ENCODE measurements at places on chromosomes 7 and 10.

DNA sequence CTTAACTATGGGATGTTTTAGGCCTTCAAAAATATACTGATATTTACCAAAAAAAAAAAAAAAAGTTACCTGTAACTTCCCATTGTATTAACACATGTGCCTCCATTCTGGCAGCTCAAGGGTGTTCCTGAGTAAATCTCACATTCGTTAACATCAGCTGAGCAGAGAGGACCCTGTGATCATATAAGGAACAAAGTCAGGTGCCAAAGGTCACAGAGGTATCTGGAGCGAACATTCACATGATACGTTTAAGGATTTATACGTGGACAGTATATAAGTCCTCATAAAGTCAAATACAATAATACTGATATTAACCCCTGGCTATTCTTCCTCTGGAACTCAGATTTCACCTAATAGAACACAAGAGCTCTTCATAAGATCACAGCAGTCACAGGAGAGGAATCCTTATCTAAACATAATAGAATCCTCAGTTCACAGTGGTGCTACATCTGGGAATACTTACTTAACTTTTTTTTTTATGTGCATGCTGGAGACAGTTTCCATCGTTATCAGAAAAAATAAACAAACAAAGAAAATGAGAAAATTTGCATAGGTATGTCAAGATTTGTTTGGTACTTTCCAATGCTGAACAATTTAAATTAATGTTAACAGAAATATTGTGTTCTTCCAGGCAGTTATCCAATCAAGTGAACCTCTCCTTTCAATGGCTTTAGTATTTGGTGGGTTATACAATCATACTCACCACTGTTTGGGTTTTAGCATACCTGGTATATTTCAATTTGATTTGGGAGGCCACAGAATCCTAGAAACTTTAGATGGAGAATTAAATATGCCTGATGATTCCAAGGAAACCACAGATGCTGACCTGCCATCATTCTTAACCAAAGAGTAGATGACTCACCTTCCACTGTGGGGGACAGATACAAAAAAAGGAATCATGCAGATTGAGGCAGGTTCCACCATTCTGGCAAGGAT lies 6.6 kb downstream of the CUBN start:
- DNase-seq, result no peak

DNA sequence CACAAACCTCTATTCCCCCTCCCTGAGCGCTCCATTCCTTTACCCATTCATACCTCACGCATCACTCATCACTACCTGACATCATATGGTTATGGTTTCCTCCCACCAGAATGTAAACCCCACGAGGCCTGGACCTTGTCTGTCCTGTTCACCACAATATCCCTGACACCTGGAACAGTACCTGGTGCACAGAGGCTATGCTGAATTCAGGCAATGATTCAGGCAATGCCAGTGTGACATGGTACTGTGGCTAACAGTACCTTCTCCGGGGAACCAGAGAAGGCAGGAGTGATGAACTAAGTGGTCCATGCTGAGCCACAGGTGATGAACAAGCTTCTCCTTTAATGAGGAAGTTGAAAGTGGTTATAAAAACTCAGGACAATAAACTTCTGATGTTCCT lies 202.5 kb upstream of the PLXNA4 start:
- no peak for DNase-seq

- DNase-seq, result no peak
These were observed 35.8 kb downstream of the FOXL3 start for GRCh38 chr7:325811-326210.

GRCh38 chr10:70913191-70913892 lies 25.0 kb upstream of the PCBD1 start:
- no peak for DNase-seq

DNA sequence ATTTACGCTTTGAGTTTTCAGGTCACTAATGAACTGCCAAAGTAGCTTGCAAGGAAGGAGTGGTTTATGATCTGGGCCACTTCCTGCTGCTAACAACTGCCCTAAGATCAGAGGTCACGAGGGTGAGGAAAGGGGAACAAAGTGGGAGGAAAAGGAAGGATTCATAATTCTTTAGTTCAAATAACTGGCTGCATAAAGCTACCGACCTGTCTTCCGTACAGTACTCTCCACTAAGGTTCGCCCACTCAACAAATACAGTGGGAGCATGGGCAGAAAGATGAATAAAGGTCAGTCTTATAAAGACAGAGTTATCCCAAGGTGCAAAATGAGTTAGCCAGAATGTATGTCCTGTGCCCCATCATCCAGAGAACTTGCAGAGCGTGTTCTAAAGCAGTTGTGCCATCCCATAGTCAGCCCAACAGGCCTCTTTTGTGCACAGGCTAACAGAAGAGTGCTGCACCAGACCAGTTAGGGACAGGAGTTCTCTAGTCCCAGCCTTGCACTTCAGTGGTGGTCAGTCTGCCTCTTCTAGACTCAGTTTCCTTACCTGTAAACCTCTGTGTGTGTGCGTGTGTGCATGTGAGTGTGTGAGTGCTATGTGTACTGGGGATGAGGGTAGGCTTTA lies 65.9 kb downstream of the CREB3L2 start:
- no peak for DNase-seq

GRCh38 chr7:150516956-150517745 lies 2.5 kb downstream of the GIMAP7 start:
- no peak for DNase-seq

DNA sequence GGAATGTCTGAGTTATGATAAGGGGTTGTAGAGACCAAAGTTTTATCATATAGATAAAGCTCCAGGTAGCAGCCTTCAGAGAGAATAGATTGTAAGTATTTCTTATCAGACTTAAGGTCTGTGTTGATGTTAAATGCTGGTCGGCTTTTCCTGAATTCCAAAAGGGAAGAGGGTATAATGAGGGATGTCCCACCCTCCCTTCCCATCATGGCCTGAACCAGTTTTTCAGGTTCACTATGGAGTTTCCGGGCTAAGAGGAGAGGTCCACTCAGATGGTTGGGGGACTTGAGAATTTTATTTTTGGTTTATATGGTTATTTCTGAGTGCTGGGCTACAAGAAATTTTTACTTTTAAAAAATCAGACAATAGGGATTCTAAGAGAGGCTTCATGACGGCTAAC lies 45.2 kb downstream of the HERPUD2 start:
- DNase-seq, result no peak

DNA sequence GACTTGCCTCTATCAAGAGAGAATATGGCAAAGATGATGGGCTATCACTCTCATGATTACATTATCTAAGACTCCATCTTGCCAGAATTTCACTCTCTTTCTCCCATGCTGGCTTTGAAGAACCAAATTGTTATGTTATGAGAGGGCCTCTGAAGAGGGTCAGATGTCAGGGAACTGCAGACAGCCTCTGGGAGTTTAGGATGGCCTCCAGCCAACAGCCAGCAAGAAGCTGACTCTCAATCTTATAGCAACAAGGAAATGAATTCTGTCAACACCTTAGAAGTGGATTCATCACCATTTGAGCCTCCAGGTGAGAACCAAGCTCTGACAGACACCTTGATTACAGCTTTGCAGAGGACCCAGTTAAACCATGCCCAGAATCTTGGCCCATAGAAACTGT lies 33.6 kb downstream of the ZNF22 start:
- no peak for DNase-seq

DNA sequence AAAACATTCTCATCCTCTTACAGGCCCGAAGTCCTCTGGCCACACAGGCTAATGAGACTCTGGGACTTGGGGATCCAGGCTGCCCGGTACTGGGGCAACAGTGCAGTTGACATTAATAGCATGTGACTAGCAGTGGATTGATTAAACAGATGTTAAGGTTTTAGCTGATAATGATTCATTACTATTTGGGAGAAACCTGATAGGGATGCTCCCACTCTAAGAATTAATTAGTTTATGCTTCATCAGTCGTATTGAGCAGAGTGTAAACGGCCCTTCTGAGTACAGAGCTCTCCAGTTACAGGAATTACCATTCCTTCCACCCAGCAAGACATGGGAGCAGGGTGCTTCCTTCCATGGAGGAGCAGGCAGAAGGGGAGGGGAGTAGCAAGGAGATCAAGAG lies 82.7 kb downstream of the RPS24 start:
- DNase-seq, result no peak

- DNase-seq, result no peak
These were observed 167.8 kb downstream of the KIF20B start for GRCh38 chr10:89869180-89869579.

DNA sequence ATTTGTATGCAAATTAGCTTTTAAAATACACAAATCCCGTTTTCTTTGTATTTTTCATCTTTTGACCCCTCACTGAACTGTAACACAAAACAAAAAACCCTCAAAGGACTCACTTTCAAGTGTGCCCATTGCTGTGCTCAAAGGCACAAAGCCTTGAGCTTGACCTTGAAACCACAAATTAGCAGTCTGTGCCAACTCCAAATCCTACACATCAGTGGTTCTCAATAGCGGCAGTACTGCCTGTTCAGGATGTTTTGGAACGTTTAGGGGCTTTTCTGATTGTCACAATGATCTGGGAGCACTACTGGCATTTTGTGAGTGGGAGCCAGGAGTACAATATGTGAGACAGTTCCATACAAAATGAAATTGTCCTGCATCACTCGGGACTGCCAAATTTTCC lies 55.5 kb downstream of the KDM7A start:
- DNase-seq, result no peak

DNA sequence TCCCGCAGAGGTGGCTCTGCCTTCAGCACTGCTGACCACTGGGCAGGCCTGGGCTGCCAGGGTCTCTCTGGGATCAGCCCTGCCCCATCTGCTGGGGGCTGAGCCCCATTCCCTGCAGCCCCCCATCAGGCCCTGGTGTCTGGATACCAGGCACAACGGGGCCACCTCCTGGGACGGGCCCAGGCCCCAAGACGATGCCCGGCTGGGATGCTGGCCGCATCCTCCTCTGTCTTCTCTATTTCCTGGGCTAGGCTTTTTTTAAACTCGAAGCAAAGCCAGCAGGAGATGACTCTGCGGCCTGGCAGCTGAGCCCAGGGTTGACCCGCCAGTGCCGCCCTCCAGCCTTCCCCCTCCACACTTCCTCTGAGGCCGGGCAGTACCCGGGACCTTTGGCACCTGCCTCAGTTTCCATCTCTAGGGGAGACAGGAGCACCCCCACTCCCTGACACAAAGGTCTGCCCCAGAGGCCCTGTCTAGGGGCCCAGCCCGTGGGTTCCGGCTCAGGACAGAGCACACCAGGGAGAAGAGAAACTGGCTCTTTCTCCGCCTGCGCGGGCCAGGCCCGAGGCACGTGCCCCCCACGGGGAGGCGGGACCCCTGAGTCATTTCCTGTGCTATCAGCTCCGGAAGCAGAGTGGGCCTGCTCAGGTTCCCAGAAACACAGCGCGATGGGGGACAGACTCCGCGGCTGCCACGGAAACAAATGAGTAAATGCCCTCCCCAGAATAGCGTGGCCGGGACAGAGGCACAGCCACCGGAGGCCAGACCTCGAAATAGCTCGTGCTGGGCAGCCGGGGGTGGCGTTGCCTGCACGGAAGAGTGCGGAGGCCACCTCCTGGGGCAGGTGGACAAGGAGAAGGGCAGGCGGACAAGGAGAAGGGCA lies 84.6 kb upstream of the PDGFA start:
- no peak for DNase-seq

- no peak for DNase-seq
These were observed 14.7 kb downstream of the WDR37 start for GRCh38 chr10:1070919-1071318.

- DNase-seq, result no peak
These were observed 24.2 kb upstream of the RASSF4 start for GRCh38 chr10:44935201-44935965.

GRCh38 chr7:867406-868188 lies 8.8 kb upstream of the GET4 start:
- no peak for DNase-seq

GRCh38 chr10:33799281-33799943 lies 464.9 kb upstream of the NRP1 start:
- no peak for DNase-seq

- DNase-seq, result no peak
These were observed 52.3 kb upstream of the KIAA1217 start for GRCh38 chr10:24156686-24157085.

DNA sequence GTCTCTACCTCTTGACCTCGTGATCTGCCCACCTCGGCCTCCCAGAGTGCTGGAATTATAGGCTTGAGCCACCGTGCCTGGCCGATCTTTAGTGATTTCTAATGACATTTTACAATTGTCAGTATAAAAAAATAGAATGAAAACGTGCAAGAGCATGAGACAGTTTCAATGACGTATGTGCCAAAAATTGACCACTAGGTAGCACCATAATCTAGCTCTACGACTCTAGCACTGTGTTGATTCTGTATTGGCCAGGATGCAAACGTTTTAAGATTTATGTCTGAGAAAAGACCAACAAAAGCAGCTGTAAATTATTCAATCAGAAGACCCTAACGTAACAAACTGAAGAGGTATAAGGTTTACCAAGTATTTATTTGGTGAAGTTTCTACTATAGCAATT lies 25.4 kb upstream of the EXOC6 start:
- no peak for DNase-seq

DNA sequence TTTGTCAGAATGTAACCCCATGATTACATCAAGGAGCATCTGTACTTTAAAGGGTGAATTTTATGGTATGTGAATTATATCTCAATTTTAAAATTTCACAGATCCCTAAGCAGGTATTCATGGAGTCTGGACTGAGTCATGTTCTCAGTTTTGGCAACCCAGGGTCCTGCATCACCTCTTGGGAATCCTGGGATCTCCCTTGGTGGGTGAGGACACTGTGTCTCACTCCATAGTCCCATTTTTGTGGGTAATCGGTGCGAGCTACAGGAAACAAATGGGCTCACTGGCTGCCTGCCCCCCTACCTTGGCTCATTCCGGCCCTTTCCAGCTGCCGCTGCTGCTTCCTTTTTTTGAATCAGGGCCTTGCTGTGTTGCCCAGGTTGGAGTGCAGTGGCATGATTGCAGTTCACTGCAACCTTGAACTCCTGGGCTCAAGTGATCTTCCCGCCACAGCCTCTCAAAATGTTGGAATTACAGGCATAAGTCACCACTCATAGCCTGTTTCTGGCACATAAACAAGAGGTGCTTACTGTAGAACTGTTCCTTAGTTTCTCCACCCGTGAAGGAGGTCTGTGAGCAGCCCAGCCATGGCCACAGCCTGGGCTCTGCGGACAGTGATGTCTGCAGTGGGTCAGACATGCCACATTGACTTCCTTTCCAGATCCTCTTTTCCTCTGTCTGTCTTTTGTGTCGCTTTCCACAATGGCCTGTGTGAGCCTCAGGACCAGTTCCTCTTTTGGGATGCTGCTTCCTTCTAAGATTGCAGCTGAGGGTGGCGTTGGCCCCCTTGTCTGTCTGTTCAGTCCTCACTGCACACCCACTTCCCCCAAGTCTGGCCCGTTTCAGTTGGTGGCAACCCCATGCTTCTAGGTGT lies 14.5 kb downstream of the PALD1 start:
- DNase-seq, result no peak

DNA sequence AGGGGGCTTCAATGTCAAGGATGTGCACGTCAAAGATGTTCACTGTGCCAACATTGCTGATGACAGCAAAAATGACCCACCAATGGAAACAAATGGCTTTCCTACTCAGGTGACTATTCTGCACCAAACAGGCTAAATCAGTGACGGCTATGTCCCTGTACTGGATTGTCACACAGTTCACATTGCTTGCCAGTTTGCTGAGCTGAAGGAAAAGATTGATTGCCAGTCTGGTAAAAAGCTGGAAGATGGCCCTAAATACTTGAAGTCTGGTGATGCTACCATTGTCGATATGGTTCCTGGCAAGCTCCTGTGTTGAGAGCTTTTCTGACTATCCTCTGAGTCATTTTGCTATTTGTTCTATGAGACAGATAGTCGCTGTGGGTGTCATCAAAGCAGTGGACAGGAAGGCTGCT lies 202.2 kb upstream of the ETV1 start:
- no peak for DNase-seq

GRCh38 chr7:131011976-131012375 lies 278.0 kb upstream of the KLF14 start:
- DNase-seq, result no peak

- DNase-seq, result no peak
These were observed 16.2 kb downstream of the ATG9B start for GRCh38 chr7:151008143-151008510.

All from NCI-H2107 (cell line).